ENCODE measurements at places on chromosomes 11 and 22. TPM values are rescaled to one million over a fixed set of nuclear protein-coding genes. Genes with fewer than 3 reads are reported as not detected.

The MMP27 gene
- total RNA-seq: not detected

The KDM4E gene
- total RNA-seq: not detected

DNA sequence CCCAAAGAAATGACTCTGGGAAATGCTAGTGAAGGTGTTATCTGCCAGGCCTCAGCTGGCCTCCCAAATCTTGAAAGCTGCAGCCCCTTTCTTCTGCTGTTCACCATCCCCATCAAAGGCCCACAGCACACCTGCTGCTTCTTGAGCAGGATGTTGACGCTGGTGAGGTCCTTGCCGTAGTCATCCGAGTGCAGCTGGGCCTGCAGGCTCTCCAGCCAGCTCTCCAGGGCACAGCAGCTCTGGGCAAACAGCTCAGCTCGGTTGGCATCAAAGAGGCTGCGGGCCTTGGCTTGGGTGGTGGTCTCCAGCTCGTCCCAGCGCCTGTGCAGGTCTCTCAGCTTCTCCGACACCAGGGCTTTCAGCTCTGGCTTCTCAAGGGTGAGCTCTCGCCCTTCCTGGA lies 18.5 kb upstream of the RBM4B start:
- no peak for DNase-seq

- DNase-seq: no peak
Measured at GRCh38 chr11:13899603-13900002, 62.9 kb upstream of the SPON1 start.

- DNase-seq: peak; percentile 76
Measured at GRCh38 chr22:29306835-29307595, 565 bp downstream of the GAS2L1 start.

GRCh38 chr11:76148231-76148630 lies 58.1 kb downstream of the WNT11 start:
- DNase-seq: no peak

DNA sequence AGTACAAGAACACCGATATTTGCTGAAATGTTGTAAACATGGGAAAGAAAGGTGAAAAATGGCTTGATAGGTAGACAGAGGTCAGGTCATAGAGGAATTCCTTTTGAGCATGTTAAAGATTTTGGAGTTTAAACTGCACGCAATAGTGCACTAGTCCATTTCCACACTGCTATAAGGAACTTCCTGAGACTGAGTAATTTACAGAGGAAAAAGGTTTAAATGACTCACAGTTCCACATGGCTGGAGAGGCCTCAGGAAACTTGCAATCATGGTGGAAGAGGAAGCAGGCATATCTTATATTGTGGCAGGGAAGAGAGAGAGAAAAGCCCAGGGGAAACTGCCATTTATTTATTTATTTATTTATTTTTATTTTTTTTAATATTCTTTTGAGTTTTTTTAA lies 5.0 kb downstream of the OR10A5 start:
- DNase-seq: no peak

DNA sequence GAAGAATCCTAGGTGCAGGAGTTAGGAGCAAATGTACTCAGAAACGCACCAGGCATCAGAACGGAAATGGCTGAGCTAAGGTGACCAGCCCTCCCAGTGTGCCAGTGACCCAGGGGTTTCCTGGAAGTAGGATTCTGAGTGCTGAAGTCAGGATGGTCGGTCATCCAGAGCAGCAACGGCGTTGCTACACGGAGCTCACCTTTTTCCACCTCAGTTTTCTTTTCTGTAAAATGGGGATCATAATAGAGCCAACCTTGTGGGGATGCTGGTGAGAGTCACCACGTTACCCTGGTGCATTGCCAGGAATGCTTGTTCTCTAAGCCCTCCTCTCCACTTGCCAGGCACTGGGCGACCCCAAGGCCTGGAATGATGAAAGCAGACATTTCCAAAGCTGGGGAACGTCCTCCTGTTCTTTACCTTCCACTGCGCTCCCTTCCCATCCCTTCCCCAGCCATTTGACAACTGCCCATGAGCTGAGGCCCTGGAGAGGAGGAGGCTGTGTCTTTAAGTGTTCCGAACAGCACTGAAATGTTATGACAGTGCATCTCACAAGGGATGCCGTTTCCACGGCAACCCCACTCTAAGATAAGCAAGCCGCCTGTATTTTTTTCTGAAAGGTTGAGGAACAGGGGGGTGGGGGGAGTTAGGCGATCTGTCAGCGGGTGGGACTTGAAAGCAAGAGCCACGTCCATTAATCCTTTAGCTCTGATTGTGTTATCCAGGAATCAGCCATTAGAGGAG lies 66.8 kb downstream of the TSPAN18 start:
- peak; percentile 26 for DNase-seq

DNA sequence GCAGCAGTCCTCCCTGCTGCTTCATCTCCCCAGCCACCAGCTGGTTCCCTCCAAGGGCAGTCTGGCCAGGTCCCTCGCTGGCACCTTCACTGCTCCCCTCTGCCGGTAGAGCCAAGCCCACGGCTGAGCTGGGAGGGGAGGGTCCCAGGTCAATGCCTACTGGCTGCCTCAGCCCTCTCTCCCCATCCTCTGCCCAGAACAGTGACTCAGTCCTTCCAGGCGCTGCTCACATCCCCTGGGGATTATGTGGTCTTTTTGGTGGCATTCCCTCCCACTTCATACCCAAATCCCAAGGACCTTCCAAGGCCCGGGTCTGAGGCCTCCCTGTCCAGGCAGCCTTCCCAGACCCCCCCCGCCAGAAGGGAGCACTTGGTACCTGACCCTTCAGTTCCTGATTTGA lies 44.9 kb downstream of the WNT7B start:
- DNase-seq: peak; percentile 75

The CDC42BPG gene
- total RNA-seq: 0.54 TPM

- DNase-seq: no peak
Measured at GRCh38 chr11:34929794-34930763, 13.7 kb downstream of the PDHX start.

DNA sequence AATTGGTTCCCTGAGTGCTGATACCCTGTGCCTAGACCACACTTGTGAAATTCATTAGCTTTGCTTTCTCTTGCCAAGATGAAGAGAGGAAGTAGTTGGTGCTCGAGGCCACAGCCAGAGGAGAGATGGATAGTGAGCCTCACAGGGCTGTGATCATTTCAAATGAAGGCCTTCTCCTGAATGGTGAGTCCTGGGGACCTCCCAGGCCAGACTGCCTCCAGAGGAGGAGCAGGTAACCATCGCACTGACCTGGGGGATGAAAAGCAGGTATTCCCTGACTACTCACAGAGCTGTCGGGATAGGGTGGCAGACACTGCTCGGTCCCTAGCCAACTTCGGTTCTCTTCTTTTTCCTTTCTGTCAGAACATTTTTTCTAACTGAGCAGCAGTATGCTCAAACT lies 4.8 kb upstream of the FXYD6 start:
- no peak for DNase-seq

GRCh38 chr22:50563413-50564160 lies 868 bp upstream of the SYCE3 start:
- DNase-seq: no peak

GRCh38 chr11:88709567-88709966 lies 356.2 kb downstream of the GRM5 start:
- DNase-seq: peak; percentile 50

- peak; percentile 89 for DNase-seq
Measured at GRCh38 chr11:102494216-102494615, 36.3 kb downstream of the MMP7 start.

DNA sequence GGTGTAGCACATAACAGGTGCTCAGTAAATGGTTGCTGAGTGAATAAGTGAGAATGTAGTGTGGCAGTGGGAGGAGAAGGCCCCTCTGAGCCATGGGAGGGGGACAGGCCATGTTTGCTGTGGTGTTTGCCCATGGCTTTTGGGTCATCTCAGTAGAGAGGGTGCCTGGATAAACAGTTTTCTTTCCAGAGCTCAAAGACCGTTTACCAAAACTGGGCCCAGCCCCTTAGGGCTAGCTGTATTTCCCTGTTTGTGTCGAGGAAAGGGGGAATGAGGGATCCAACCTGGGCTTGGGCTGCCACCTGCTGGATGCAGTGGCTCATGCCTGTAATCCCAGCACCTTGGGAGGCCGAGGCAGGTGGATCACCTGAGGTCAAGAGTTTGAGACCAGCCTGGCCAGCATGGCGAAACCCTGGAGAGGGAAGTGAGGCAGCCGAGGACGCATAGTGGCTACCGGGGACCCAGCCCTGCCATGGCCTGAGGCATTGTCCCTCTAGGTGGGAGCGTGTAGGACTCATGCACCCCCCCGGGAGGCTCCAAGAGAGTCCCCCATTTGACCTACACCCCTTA lies 8.7 kb upstream of the LTO1 start:
- peak; percentile 37 for DNase-seq

DNA sequence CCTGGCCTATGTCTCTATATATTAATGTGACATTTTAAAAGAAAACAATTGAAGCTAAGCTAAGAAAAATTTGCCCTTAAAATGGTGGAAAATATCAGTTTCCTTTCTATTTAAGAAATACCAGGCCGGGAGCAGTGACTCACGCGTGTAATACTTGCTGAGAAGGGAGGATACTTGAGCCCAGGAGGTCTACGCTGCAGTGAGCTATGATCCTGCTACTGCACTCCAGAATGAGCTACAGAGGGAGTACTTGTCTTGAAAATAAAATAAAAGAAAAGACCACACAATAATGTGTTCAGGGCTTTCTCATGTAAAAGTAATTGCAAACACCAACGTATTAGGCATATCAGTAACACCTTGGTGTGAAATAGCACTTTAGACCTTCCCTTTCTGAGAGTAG lies 1.4 kb upstream of the PRSS23 start:
- peak; percentile 86 for DNase-seq

The BARX2 gene
- not detected for total RNA-seq

All from M059J (cell line).